NCI-H187 treated with DMSO at 0.1 percent for 48 hours (cell line): ENCODE measurements at places on chromosomes 5 and 9.

DNA sequence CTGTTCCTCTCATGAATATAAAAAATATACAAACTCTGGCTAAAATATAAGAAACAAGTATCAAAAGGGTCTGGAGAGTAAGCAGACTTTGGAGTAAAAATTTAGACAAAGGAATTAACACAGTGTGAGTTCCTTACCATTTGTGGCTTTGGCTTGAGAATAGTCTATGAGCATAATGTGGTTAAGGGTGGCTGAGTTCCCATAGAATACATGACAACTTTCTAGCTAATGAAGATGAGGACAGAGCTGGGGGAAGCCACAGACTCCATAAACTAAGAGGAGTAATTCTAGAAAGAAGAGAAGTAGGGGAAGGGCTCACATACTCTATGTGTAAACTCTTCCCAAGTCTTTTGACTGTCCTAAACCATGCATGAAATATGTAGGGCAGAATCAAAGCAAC, 79.4 kb downstream of the CAAP1 start:
- DNase-seq: peak; percentile 4

- DNase-seq: no peak
Measured at GRCh38 chr9:109341561-109341960, 20.7 kb upstream of the EPB41L4B start.

- DNase-seq: no peak
Measured at GRCh38 chr5:90640484-90641059, 82.0 kb downstream of the ADGRV1 start.

GRCh38 chr9:130387398-130387797, 57.4 kb upstream of the ASS1 start:
- no peak for DNase-seq

DNA sequence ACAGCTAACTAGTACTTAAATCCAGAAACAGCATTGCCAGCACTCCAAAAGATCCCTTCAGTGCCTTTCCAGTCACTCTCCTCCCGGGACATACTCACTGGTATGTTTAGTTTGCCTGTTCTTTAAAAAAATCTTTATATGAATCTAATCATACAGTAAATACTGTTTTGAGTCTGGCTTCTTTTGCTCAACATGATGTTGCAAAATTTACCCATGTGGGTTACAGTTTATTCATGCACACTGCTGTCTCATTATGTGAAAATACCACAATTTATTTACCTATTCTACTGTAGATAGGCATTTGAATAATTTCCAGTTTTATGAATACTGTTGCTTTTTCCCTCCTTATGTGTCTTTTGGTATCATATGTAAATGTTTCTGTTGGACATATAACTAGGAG, 13.5 kb downstream of the NDFIP1 start:
- DNase-seq: no peak

GRCh38 chr5:124260921-124261515, 485.4 kb downstream of the ZNF608 start:
- DNase-seq: no peak
